GM23338 (cell line): ENCODE measurements at places on chromosomes 12 and 14. TPM values are rescaled to one million over a fixed set of nuclear protein-coding genes. Genes with fewer than 3 reads are reported as not detected.

Gene C12orf60
- 1.7 and 1.9 TPM in 2 replicates for total RNA-seq

DNA sequence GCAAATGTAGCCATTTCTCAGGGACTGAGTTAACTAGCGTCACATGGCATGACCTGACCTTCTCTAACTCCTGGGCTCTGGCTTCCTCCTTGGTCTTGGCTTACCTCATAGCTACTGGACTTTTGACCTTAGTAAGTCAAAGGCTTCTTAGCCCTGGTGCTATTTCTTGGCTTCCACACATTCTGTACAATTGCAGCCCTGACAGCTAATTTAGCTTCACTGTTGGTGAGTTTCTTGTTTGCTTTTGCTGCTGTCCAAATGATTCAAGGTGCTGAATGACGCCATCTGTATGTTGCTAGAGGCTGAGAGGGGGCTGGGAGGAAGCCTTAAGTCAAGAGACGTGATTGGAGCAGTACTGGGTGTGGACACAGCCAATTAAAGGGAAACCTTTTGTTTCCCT, 202.7 kb downstream of the PRKD1 start:
- DNase-seq, result peak; percentile 74

GRCh38 chr14:58356268-58356667, 39.5 kb upstream of the TOMM20L start:
- no peak for DNase-seq

Gene DHRS4
- total RNA-seq, result 15.1 and 16.6 TPM in 2 replicates

- no peak for DNase-seq
These were observed 190.2 kb upstream of the CNOT2 start for GRCh38 chr12:70052931-70053497.

DNA sequence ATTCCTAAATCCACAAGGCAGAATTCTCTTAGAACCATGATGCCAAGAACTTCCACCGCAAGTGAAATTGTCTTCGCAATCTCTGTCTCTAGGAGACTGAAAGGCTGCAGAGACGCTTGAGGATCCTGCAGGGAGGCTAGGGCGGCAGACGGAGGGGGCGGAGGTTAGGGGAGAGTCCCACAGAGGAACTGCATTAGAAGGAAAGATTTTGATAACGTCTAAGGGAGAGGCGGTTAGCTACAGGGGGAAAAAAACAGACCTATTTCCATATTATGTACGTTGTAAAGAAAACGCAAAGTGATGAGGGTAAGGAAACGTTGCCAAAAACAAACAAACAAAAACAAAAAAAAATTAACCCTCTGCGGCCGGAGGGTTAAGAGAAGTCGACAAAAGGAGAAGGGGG, 595 bp downstream of the KLHL28 start:
- peak; percentile 78 for DNase-seq

GRCh38 chr12:27971121-27971489, 1.4 kb downstream of the PTHLH start:
- DNase-seq, result peak; percentile 68

Gene DDX51
- 18.3 and 19.3 TPM in 2 replicates for total RNA-seq

DNA sequence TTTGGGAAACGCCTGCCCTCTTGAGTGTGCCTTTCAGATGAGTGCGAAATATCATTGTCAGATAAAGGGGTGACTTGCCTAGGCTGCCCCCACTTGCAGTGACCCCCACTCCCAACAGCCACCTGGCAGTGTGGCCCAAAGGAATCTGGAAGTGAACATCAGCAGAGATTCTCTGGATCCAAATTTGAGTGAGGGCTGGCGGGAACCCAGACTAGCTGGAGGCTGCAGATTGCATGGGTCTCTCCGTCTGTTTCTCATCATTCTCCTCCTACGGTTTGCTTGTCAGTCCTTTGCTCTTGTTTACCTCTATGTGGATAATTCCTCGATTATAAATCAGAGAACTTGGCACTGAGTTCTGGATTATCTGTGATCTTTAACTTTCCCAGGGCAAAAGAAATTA, 280.8 kb downstream of the ZFP36L1 start:
- DNase-seq, result no peak

DNA sequence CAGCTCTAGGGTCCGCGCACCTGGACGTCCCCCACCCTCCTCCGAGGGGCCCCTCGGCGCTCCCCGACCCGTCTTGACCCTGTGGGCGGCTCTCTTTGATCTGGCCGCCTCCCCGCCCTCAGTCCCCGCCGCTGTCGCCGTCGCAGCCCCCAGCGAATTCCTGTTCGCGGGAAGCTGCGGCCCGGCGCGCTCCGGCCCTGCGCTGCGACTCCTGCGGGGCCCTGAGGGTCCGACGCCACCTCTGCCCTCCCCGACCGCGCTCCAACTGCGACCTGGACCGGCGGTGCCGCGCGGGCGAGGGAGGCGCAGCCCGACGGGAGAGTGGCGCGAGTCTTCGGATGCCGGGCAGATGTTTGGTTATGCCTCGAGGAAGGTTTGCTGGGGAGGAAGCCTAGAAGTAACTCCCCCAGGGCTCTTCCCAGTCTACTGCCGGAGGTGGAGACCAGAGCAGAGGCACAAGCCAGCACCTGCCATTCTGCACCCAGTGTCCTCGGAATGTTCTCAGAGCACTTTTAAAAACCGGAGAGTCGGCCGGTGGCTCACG, 440 bp upstream of the ISM2 start:
- DNase-seq, result peak; percentile 62

GRCh38 chr12:59079472-59079871, 159.2 kb upstream of the LRIG3 start:
- no peak for DNase-seq

GRCh38 chr14:102125546-102125945, 14.2 kb upstream of the WDR20 start:
- DNase-seq, result peak; percentile 19

Gene LUM
- not detected in 2 replicates for total RNA-seq

- no peak for DNase-seq
These were observed 115.7 kb downstream of the NUAK1 start for GRCh38 chr12:106023039-106023438.

Gene ADCY4
- 0.10 and 1.5 TPM in 2 replicates for total RNA-seq

Gene TEX22
- 0.21 and 0.54 TPM in 2 replicates for total RNA-seq

GRCh38 chr12:97075161-97075933, 168.3 kb downstream of the NEDD1 start:
- DNase-seq, result peak; percentile 19

Gene ACVRL1
- 0.28 and 0.62 TPM in 2 replicates for total RNA-seq

GRCh38 chr14:61218767-61219166, 62.4 kb downstream of the TMEM30B start:
- peak; percentile 33 for DNase-seq

Gene KRT74
- total RNA-seq, result not detected in 2 replicates

GRCh38 chr12:131759176-131759575, 48.3 kb downstream of the SFSWAP start:
- no peak for DNase-seq

DNA sequence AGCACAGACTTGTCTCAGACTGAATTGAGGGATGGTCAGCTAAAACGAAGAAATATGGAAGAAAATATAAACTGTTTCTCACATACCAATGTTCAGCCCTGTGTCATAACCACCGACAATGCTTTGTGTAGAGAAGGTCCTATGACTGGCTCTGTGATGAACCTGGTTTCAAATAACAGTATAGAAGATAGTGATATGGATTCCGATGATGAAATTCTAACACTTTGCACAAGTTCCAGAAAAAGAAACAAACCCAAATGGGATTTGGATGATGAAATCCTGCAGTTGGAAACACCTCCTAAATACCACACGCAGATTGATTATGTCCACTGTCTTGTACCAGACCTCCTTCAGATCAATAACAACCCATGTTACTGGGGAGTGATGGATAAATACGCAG, 7.9 kb upstream of the MAPK1IP1L start:
- DNase-seq, result no peak

- DNase-seq, result peak; percentile 51
These were observed 31.8 kb upstream of the MIS18BP1 start for GRCh38 chr14:45284802-45285201.

Gene FGF23
- total RNA-seq, result 0.23 and 0.56 TPM in 2 replicates

DNA sequence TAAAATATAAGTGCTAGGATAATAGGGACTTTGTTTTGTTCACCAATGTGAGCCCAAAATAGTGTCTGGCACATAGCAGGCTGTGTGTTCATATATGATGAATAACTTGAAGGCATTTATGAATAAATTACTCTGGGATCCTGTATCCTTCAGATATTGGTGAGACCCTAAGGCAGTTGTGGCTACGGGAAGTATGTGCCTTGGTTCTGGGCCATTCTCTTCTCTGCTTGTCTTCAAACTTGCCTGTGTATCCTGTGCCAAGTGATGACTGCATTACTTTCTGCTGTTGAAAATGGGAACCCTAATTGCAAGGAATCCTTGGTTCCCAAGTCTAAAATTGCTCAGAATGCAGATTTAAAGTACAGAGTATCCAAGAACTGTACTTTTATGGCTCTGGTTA, 67.6 kb upstream of the KTN1 start:
- DNase-seq, result no peak
